Left renal pelvis (tissue), 4 donors: ENCODE measurements at places on chromosomes 6 and 20.

DNA sequence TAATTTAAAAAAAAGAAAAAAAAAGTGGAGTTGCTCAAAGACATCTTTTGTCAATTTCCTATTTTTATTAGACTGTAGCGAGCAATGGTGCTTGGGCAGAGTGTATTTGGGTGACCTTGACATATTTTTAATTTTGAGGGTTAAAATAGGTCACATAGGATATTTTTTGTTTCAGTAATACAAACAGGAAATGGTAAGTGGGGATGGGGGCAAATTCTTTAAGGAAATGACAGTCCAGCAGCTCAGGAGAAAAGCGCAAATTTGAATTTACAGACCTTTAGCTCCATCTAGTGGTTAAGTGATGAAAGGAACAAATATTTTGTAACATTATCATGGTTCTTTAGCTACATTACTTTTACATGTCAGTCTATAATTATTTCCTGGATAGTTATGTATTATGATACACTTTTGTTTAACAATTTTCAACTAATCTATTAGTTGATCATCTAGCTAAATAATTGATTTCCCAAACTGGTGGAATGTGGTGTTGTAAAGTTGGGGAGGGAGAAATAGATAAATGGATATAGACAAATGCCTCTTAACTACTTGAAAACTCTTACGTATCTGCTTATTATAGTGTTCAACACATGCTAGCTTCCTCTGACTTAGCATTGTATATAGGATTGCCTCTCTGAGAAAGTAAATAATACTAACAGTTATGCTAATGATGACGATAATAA lies 10.0 kb downstream of the CITED2 start:
- no peak for DNase-seq

GRCh38 chr20:48455651-48456365 lies 372.0 kb downstream of the PREX1 start:
- DNase-seq: no peak

DNA sequence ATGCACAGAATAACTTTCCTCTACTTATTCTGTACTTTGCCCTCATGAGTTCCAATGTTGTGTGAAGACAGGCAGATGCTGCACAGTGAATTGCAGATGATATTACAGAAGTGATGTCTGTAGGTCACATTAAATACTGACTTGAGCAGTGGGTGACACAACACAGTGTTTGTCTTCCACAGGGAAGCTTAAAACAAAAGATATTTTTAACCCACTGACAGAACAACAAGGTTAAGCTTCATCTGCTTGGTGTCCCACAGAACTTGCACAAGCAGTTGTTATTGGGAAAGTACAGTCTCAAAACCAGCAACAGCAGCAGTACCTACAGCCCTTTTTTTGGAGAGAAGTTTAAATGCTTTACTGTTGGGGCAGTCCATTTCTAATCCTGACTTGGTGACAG lies 10.5 kb downstream of the SUMO4 start:
- no peak for DNase-seq

- DNase-seq: no peak
Measured at GRCh38 chr20:17525650-17526049, 5.5 kb downstream of the BFSP1 start.

DNA sequence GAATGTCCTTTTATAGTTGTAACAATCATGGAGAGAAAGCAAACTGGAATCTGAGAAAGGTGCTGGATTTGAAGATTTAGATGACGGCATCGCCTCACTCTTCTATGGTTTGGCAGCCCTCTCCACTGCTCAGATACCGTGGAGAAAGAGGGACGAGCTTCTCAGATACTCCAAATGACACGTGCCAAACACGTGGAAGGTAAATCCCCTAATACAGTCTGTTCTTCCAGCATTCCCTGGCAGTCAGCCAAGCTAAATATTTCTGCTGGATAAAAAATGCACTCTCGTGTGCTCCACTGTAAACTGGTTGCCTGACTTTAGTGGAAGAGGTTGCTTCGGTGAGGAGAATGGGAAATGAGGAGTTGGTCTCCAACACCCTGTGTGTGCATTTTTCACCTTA lies 16.7 kb upstream of the PRDM1 start:
- peak; percentile 63 for DNase-seq

DNA sequence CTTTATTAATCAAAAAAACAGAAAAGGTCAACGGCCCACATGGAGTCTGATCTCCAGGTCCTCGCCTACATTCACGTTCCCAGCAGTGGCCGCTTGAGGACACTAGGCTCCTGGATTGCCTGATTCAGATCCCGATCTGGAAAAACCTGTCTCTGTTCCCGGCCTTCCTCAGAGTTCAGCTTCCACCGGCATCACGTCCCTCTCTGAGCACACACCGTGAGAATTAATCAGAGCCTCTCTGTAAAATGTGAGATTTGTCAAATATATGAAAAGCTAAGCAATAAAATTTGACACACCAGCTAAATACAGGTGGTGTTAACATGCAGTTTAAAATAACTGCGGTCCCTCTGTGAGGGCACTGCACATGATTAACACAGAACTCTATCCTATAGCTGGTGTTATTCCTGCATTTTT lies 122.8 kb upstream of the COL21A1 start:
- DNase-seq: peak; percentile 16

GRCh38 chr6:127191716-127192115 lies 73.2 kb downstream of the RSPO3 start:
- DNase-seq: no peak

DNA sequence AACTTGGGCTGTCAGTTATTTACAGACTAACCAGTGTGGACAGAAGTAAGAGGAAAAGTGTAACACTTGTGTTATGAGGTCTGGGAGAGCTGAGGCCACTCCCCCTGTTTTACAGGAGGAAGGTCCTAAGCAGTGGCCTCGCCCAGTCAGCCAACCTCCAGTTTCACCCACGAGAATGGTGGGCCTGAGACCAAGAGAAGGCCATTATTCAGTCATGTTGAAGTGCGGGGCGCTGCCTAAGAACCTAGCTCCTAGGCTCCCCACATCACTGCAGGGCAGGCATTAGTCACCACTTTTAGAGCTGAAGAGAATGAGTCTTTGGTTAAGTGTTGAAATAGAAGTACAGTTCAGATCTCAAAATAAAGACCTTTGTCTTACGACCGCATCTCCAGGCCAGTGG lies 27.9 kb downstream of the CDYL start:
- DNase-seq: no peak

DNA sequence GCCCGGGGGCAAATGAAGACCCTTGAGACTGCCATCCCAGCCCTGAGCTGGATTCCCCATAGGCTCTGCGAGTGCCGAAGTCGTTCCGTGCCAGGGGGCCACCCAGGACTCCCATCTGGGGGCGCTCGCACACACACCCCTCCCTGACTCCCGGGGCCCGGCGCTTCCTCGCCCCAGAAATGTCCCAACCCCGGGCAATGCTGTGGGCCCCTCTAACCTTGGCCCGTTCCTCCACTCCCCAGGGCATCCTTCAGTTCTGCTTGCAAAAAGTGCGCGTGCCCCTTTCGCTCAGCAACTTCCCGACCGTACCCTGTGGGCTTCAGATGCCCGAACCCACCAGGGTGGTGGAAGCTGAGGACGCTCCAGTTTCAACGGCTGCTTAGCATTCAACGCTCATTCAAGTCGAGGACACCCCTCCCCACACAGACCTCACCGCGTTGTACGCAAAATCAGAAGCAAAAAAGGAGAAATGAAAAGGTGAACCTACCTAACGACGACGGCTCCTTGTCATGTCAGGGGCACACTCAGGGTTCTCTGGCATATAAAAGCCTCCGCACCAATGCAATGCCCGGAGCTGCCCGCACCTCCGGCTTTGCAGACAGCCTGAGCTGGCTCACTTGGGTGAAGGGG lies 25.3 kb downstream of the RIPOR2 start:
- DNase-seq: no peak

DNA sequence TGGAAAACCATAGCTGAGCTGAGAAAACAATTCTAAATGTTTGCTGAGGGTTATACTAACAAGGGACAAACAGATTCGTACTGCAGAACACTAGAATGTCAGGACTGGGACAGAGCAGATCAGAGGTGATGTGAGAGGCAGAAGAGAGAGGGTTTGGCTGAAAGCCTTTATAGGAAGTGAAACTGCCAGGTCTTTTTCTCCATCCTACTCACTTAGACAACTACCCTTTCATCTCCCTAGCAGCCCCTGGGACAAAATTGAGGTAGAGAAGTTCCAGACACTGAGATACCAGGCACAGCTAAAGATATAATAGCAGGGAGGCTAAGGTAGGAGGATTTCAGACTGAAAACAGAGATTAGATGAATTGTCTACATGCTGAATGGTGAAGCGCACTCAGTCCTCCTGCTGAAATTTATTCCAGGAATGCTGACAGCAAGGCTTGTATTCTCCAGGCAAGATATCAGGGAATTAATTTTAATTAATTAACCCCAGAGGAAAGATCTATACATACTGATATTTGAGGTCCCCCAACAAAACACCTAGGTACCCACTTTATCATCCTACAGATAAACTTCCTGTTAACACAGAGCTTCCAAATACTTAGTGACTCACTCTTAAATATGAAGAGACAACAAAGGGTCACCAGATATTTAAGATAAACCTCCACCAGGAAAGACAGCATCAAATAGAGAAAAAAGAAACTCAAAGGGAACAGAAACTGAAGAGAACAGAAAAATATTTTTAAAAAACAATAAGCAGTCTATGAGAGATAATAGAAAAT lies 12.6 kb upstream of the EIF2S2 start:
- DNase-seq: no peak

DNA sequence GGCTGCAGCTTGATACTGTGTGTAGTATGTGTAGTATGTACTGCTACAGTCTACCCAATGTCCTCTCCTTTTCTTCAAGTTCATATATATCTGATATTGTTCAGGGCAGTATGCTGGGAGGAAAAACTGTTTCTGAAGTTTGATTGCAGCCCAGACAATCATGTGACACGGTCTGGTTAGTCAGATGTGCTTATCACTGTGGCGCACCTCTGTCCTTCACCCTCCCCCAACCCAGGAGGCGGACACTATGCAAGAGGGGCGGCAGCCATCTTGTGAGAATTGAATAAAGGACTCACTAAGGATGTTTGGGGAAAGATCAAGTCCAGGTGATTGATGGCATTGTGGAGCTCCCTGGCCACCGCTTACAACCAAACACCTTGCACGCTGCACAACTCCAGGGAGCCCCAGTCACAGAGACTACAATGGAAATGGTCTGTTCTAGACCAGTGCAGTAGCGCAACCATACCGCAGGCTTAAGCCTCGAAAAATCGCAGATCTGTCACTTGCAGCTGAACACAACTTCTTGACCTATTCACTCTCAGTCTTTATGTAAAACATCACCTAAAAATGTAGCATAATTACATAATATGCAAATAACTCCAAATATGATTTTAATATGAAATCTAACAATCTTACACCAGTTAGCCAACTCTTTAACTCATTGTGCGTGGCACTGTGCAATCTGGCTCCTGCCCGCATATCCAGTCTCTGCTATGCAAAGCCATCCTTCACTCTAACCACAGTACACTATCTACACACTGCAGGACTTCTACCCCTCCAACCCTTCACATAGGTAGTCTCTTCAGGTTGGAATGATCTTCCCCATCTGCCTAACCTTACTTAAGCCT lies 79.3 kb downstream of the VGLL2 start:
- no peak for DNase-seq

GRCh38 chr6:54185885-54186284 lies 74.6 kb downstream of the MLIP start:
- no peak for DNase-seq

DNA sequence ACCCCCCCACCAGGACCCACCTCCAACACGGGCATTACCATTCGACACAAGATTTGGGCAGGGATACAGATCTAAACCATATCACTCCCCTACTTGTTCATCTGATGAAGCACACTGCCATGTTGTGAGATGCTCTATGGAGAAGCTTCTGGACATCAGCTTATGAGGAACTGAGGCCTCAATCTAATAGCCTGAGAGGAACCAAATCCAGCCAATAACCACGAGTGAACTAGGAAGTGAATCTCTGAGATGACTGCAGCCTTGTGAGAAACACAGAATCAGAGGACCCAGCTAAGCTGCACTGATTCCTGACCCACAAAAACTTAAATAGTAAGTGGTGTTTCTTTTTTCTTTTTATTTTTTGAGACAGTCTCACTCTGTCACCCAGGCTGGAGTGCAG lies 21.6 kb upstream of the ZBTB2 start:
- DNase-seq: no peak

DNA sequence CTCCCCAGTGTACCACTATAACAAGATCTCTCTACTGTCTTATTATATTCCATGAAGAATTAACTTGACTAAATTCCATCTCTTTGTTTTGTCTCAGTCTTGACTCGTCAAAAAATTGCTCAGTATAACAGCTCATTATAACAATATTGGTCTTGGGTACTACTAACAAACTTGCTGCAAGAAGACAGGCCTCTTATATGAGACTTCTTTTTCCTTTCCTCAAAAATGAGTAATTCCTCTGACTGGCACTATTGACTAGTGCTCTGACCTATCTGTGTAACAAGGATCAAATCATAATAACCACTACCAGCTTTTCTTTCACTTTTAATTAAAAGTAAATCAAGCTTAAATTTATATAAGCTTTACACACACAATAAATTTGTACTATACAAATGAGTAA lies 91.3 kb upstream of the THEMIS start:
- DNase-seq: no peak

DNA sequence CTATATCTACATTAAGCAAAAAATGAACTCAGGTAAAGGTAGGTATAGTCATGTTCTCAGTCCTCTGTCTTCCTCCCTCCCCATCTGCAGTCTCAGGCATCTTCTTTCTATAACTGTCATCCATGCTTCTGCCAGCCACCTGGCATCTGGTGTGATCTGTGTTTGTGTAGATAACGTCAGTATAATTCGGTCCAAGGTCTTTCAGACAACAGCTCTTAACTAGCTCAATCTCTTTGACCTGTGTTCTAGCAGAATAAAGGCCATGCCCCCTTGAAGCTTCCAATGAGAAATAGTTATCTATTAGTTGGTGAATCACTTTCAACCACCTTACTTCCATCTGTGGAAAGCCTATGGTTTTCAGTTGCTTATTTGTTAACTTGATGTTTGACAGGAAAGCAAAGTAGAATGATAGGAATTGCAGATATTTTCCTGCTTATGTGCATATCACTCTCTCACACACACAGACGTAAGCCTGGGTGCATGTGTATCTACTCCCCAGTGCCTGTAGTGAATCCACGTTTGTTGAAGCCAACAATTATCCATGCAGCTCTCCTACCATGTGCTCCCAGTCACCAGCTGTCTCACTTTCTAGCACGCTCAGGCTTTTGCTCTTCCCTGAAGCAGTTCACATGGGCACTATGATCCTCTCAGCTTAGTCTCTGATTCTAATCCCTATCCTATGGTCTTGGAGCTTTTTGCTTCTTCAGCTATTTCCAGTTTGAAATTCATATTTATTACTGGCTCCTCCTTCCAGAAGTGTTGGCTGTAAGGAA lies 433.7 kb upstream of the MANEA start:
- DNase-seq: no peak
